ENCODE measurements at places on chromosomes 2 and 18. TPM values are rescaled to one million over a fixed set of nuclear protein-coding genes. Genes with fewer than 3 reads are reported as not detected.

DNA sequence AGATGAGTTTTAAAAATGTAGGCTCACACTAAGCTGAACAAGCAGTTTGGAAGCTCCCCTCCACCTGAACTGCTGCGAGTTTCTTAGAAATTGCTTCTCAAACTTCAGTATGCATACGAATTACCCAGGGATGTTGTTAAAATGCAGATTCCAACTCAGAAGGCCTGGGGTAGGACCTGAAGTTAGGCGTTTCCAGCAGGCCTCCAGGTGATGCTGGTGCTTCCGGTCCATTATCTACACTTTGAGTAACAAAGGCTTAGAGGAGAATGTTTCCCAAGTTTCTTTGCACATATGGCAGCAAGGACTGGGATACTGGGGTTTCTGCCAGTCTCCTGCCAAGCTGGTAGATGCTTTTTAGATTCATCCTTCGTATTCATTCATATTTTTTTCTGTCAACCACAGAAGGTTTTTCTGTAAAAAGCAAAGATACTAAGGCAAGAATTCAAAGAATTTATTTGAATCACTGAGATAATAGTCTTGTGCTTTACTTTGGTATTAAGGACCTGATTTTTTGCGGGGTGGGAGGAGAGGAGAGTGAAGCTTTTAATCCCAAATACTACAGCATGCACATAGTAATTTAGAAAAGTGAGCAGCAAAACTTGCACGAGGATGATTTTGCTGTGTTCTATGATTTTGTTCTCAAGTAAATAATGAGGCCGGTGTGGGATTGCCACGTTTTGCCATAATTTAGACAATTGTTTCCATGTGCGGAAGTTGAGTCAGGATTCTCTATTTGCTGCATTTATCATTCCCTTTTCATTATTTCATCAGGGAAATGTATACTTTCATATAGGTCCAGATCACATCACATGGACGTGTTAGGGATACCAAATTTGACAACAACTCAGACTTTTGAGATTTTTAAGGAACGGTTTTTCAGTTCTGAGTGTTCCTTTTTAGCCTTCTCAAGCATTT is 137.6 kb upstream of the SPATS2L start:
- no peak for DNase-seq

FBXO36 gene
- total RNA-seq: 1.2 TPM

- no peak for DNase-seq
Measured at GRCh38 chr2:227781841-227782240, 31.8 kb upstream of the CCL20 start.

- DNase-seq: no peak
Measured at GRCh38 chr2:31205186-31205585, 12.1 kb downstream of the CAPN14 start.

BAZ2B gene
- 46.0 TPM for total RNA-seq

STPG4 gene
- total RNA-seq: under 0.01 TPM

POTEJ gene
- total RNA-seq: 0.38 TPM

GRCh38 chr2:78486565-78486964 is 538.9 kb upstream of the REG3G start:
- no peak for DNase-seq

C2orf78 gene
- total RNA-seq: not detected

UGT1A7 gene
- not detected for total RNA-seq

SCN9A gene
- 0.51 TPM for total RNA-seq

DNA sequence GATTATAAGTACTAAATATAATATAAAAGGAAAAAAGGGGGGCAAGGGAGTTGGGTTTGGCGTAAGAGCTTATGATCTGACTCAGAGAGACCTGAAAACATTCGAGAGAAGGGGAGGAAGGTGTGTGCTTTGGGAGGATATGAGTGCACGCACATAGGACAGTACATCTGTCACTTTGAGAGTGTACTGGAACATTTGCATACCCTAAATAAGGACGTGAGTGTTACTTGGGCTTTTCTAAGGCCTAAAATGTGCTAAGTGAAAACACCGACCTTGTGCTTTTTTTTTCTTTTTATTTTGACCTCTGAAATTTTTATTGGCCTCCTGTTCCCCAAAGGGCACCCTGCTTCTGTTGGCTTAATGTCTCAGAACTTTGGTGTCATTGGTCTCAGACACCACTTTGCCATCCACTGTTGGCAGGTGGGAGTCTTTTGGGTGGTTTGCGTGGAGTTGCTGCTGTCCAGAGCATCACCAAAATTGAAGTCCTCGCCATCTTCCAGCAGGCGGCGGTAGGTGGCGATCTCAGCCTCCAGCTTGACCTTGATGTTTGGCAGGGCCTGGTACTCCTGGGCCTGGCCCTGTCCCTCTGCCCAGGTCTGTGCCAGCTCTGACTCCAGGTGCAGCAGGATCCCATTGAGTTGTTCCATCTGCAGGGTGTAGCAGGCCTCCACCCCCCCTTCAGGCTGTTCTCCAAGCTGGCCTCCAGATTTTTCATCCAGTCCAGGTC is 57.7 kb downstream of the CD28 start:
- DNase-seq: no peak

DNA sequence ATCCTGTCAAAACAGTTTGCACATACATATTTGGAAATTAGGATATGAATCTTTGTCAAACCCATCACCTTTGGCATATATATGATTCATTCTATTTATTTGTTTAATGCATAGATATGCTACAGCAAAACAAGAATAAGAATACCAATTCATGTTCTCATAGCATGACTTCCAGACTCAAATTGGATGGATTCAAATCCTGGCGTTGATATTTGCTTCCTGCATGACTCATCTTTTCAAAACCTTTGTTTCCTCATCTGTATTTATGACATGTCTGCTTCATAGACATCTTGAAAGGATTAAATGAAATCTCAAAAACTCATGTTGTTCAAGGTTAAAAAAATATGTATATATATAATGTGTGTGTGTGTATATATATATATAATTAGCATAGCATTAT is 261.3 kb downstream of the MBD5 start:
- no peak for DNase-seq

- no peak for DNase-seq
Measured at GRCh38 chr2:75194184-75194868, 5.0 kb downstream of the TACR1 start.

DNA sequence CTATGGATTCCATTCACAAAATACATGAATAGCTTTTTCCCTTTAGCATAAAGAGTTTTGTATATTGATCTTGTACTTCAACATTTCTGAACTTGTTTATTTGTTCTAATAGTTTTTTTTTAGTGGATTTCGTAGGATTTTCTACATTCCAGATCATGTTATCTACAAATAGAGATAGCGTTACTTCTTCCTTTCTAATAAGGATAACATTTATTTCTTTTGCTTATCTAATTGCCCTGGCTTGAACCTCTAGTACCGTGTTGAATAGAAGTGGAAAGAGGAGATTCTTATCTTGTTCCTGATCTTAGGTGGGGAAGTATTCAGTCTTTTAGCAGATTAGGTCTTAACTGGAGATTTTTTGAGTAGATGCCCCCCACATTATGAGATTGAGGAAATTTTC is 9.5 kb downstream of the UGT1A6 start:
- DNase-seq: no peak

DNA sequence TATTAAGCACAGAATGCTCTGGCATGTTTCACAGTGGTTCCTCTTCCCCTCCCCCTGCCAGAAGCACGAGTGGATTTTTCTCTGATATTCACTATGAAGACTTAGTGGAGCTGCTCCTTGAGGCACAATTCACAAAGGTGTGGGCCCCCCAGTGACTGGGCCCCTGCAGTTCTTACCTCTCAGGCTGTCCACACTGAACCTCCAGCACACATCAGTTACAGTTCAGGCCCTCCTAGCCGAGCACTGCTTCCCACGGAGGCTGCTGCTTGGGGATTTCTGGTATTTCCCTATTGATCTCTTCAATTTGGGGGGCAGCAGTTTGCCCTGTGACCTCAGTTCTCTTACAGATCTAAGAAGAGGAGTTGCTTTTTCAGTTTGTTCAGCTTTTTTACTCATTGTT is 236.1 kb downstream of the SH3RF3 start:
- no peak for DNase-seq

MYO7B gene
- total RNA-seq: 0.13 TPM

DNA sequence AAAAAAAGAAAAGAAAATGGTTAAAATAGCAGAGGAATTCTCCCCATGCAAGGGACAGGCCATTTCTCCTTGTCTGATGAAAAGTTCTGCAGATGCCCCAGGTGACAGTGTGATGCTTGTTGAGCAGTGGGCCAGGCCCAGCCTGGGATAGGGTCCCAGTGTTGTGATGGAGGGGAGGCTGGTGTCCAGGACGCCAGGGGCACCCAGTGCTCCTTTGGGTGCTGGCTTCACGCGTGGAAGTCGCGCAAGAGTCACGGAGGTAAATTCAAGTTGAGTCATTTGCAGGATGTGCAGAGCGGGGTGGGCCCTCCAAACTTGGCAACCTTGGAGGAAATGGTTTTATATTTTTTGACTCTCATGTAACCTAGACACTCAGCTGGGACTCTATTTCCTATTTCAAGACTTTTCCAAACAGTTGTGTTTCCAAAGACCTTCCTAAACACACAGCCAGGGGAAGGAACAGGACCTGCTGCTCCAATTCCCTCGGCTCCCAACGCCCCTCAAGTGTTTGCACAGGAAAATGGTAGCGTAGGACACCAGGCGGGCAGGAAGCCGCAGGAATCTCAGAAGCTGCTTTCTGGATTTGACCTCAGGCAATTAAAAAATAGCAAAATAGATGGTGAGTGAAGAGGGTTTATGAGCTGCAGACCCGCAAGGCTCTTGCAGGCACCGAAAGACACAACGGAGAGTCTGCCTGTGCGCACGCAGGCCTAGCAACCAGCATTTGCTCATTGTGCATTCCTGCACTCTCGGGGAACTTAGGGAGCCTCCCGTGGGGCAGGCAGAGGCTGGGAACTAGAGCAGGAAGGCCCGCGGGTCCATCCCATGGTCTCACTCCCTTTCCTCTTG is 107.1 kb upstream of the ODC1 start:
- DNase-seq: peak; percentile 58

DAW1 gene
- total RNA-seq: not detected

GRCh38 chr2:228747483-228747882 is 523.6 kb downstream of the PID1 start:
- no peak for DNase-seq

GRCh38 chr2:98089941-98090340 is 3.0 kb downstream of the VWA3B start:
- no peak for DNase-seq

DNA sequence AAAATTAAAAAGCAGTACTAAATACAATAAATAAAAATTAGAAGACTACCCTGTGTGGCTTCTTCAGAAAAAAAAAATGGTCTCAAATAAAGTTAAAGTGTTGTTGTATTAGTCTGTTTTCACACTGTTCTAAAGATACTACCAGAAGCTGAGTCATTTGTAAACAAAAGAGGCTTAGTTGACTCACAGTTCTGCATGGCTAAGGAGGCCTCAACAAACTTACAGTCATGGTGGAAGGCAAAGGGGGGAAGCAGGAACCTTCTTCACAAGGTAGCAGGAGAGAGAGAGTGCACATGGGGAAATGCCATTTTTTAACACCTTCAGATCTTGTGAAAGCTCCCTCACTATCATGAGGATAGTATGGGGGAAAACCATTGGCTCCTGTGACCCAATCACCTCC is 612.8 kb downstream of the RNF144A start:
- no peak for DNase-seq

DNA sequence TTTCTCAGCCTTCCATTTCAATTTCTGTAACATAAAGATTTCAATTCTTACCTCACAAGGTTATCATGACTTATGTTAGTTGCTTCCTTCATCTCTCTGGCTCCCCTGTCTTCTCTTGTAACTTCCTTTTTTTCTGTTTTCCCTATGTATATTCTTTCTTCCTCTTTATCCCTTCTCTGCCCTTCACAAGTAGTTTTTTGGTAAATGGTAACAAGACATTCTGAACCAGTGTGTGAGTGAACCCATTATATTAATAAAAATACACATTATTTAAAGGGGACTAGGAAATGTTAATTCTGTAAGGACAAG is 8.4 kb downstream of the ACSL3 start:
- no peak for DNase-seq

DNA sequence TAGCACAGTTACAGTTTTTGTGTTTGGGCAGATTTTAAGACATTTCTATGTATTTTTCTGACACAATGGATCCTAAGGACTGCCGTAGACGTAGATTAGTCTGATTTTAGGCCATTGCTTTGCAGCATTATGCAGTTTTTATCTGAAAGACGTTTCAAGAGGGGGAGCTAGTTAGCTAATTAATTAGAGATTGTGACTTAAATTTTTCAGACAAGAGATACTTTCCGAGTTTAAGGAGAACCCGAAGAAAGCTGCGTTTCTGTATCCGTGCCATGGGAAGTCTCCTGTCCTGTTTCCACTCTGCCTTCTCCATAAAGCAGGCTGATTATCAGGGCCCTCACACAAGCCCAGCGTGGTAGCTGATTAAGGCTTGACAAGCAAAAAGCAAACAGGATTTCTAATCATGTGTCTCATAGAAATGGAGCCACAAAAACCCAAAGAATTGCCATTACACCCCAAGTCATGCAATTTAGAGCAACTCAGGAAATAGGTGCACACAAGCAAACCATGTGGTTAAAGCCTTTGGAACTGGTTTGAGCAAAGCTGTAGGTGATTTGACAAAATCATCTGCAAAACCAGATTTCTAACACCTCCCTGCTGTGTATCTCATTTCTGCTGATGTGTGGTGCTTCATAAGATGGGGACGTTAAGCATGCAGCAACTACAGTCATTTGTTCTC is 808.1 kb downstream of the RNF144A start:
- DNase-seq: no peak

- DNase-seq: no peak
Measured at GRCh38 chr2:145394181-145394580, 874.3 kb upstream of the ZEB2 start.

DNA sequence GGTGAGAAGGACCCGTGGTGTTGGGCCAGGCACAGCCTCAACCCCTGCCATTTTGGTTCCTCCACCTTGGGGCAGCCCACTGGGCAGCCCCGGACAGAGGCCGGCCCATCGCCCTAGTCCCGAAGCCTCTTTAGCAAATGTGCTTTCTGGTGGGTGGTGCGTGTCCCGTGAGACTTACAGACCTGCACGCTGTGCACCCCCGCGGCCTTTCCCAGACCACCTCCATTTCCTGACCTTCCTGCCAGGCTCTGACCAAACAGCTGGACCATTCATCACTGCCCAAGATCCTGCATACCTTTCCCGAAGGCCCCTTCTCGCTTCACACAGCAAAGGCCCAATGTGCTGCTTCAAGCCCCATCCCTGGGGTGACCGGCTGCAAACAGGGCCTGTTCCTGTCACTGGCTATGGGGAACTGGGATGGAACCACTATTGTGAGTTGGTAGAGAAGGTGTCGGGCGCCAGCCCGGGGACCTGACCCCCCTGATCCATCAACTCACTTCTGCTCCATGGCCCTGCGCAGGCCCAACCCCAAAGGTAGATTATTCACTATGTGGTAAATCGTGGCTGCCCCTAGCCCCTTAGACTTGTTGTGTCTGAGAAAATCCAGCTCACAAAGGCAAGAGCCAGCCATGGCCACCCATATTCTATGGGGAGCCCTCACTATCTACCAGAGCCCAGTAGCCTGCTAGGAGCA is 341.0 kb downstream of the EIPR1 start:
- no peak for DNase-seq

Data from dermis microvascular lymphatic vessel endothelial cell (primary cell).